ENCODE measurements at places on chromosomes 2 and 18.

DNA sequence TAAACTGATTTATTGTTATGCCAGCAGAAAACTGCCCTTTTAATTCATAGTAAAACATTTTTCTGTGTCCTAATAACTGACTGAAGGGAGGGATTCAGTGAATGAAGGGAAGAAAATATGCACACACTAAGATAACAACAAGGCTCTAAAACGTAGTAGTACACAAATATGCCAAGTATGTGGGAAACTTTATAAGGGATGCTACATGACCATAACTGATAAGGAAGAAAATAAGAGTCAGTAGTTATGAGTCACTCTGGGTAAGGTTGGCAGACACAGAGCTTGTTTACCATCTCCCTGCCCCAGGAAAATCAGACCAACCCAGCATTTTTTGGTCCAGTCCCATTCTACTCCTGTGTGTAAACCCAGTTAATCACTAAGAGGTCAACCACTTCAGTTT lies 124.2 kb downstream of the RPRM start:
- peak; percentile 84 for DNase-seq

GRCh38 chr2:174333372-174334277 lies 1.1 kb upstream of the SP9 start:
- peak; percentile 31 for DNase-seq

DNA sequence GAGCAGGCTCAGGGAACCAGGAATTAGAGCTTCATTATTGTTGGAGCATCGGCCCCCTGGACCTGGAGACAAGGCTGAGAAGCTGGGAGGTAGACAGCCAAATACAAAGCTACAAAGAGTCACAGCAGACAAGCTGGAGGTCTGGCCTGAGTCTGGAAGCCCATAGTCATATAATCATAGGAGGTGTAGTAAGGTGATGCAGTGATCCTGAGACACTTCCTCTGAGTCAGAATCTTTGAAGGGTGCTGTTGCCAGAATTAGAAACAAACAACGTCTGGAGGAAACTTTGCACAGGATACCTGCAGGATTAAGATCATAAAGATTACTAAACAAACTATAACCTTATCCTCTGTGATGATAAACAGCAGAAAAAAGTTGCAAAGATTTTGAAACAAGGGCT lies 213.8 kb downstream of the DSC3 start:
- no peak for DNase-seq

GRCh38 chr2:33256162-33256755 lies 220.2 kb upstream of the RASGRP3 start:
- DNase-seq, result no peak

DNA sequence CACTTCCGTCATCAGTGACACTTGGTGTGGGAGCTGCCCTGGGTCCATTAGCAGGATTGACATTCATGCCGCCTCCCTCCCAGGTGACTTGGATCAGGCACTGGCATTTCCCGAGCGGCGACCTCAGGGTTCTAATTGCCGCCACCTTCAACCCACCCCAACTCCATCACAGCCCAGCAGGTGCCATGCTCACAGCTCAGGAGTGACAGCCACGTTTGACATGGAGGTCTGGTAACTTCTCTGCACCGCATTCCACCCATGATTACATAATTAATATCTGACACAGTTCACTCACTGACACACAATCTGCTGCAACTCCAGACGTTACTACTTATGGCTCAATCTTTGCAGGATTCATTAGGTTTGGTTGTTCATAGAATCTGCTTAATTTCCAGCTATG lies 450.9 kb upstream of the MYT1L start:
- no peak for DNase-seq

DNA sequence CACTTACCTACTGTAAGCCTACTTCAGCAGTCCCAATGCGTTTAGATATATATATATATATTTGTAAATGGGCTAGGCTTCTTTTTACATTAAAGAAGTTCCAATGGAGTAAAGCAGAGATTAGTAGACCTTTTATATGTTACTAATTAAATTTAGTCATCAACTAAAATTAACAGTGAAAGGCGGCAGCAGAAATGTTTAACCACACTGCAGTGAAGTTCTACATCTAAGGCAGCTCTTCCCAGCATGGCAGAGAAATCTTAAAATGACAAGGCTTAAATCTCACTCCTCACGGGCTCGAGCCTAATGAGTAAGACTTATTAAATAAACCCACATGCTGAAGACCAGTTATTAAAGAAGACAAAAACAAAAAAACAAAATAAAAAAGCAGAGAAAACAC lies 19.1 kb upstream of the KANSL1L start:
- DNase-seq, result no peak

- no peak for DNase-seq
These were observed 148.5 kb downstream of the MGAT5 start for GRCh38 chr2:134402410-134402809.

DNA sequence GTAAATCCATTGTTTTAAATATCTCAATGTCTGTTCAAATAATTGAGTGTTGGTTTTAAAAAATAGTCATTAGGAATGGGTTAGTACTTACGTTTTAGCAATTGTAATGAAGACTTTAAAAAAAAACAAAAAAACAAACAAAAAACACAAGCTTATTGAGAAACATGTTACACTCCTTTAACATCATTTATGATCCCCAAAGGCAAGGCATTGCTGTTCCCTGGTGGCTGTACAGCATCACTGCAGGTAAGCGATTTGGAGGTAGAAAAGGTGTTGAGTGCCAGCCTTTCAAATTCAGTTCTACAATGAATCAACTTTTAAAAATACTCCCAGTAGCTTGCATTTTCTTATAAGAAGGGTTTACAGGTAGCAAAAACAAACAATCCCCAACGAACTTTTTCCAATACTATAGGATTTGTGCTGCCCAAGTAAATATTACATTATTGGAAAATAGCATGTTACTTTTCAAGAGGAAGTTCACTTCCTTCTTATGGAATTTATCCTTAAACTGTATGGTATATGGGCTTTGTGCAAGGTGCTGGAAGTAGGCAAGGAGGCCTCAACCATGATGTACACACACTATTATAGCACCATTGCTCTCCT lies 27.5 kb downstream of the CNRIP1 start:
- peak; percentile 37 for DNase-seq

DNA sequence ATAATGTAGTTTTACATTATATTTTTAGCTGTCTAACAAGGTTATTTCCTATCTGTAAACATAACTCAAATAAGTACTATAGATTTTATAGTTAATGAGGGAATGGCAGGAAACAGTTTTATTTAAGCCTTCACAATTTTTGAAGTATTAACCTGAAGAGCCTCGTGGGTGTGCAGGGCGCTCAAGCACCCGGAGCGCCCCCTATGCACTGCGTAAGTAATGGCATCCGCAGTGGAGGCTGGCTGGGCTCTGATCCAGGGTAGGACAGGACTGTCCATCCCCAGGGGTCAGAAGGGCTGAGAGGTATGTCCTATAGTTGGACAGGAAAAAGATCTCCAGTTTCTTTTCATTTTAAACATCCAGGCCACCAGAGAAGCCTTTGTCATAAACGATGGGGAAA lies 8.2 kb upstream of the GBX2 start:
- DNase-seq, result no peak

GRCh38 chr2:75222527-75222926 lies 23.2 kb upstream of the TACR1 start:
- no peak for DNase-seq

GRCh38 chr2:197197895-197198311 lies 112.7 kb downstream of the ANKRD44 start:
- no peak for DNase-seq

DNA sequence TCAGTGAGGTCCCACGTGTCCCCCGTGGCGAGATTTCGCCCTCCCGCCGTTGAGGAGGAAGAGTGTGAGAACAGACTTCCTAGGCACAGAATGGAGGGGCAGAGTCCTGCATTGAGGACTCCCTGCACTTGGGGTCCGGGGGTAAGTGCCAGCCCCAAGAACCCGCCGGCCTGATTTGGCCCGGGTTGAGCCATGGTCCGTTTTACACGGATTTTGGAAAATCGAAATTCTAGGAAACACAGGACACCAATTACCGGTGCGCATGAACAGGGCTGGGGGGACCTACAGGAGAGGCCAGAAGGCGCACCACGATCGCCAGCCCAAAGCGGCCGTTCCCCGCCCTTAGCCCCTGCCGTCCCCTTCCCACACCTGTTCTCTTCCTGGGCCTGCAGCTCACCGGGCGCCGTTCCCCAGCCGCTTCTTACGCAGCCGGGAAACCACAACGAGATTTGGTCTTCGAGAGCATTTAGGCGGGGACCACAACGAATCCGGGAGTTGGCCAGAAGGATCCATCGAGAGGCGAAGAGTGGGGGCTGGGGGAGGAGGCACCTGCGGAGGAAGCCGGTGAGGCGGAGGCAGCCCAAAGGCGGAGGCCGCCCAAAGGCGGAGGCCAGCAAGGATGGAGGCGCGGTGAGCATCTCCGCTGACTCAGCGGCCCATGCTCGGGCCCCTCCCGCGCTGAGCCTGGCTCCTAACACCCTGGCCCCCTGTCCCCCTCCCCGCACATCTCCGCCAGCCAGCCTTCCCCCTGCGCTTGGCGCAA lies 464 bp upstream of the TLX2 start:
- peak; percentile 45 for DNase-seq

DNA sequence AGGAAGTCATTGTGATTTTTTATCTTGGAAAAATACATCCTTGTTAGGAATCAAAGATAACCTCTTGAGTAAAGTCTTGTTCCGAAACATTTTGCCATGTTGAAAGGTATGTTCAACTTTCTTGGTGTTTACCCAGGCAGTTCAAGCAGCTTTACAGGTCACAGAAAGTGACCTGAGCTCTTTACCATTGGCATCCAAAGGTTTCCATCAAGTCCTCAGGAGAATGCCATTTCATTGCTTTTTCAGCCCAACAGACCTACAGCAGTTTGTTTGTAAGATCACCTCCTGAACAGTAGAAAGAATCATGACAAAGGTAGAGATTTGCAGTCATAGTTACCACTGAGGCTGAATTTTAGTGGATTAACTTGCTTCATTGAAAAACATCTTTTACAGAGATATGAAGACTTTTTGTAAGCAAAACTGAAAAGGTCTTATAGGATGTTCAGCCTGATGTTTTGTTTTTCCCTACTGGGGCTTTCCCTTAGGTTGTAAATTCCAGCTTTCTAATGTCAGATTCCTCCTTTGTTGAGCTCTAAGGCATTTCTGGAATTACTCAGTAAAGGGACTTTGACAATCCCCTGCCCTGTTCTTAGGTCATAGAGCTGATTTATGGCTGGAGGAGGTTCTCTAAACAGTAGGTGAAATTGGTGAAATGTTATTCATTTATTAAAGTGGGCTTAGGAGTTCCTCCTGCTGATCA lies 236.8 kb upstream of the RBMS1 start:
- peak; percentile 27 for DNase-seq

- DNase-seq, result peak; percentile 69
These were observed 101.2 kb downstream of the KCTD18 start for GRCh38 chr2:200408428-200409316.

- DNase-seq, result no peak
These were observed 482.2 kb downstream of the DCC start for GRCh38 chr18:52822160-52822559.

DNA sequence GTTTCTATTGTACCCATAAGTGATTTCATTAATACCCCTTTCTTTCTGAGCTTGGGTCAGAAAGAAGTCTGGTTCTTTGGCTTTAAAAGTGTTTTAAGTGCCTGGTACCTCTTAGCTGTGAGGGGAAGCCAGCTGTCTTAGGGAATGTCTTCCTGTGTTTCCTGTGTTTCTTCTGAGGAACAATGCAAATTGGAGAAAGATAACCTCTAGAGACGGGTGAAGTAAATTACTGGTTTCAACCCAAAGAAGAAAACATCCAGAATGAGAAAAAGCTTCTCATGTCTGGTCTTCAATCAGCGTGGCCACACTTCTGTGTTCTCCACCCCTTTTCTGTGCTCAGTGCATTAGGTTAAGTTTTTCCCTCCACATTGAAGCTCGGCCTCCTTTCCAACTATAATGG lies 10.2 kb upstream of the CHN1 start:
- DNase-seq, result no peak

- no peak for DNase-seq
These were observed 143.6 kb upstream of the DAPL1 start for GRCh38 chr2:158651358-158652057.

DNA sequence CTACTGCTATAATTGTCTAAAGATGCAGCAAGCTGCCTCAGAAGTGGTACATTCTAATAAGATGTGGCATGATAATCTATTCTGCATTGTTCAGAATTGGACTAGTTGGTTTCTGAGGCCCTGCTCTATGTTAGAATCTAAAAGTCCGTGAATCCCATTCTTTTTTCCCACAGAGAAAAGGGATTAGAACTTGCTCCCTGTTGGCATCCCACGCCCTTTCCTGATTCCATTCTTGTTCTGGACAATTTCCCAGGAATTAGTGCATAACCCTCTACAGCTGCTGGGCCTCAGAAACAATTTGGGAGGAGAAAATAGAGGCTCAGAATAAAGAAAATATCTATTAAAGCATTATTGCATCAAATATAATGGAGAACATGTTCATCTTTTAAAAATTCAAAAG lies 282.7 kb downstream of the NRXN1 start:
- no peak for DNase-seq

- DNase-seq, result no peak
These were observed 372.5 kb downstream of the RBM43 start for GRCh38 chr2:150889141-150889540.

- no peak for DNase-seq
These were observed 182.8 kb upstream of the MEIS1 start for GRCh38 chr2:66252109-66252508.

DNA sequence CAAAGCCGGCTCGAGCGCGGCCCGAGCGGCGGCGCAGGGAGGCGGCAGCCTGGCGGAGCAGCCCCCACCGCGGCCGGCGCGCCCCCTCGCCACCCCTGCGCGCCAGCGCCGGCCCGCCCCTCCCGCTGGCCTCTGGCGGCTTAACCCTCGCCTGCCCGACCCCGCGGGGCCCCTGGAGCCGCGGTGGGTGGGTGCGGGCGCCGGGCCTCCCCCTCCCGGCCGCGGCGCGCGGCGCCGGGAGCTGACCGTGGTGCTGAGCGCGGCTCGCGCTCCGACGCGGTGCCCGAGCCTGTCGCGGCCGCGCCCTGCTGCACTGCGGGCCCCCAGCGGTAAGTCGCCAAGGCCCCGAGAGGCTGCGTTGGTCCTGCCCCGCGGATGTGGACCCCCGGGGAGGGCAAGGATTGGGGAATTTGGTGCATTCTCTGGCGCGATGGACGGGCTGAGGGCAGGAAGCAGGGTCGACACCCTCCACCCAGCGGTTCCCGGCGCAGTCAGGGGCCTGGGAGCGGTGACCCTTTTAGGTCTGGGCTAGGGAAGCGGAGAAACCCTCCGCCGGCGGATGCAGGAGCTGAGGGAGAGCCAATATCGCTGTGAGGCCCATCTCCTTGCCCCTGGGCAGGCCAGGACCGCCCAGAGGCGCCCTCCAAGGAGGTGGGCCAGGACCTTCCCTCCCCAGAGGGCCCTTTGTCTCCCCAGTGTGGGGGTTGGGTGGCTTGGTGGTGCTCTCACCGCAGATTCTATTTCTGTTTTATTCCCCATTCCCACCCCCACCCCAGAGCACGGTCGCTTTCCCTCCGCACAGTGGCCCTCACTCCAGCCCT lies 923 bp downstream of the AMER3 start:
- DNase-seq, result peak; percentile 81

DNA sequence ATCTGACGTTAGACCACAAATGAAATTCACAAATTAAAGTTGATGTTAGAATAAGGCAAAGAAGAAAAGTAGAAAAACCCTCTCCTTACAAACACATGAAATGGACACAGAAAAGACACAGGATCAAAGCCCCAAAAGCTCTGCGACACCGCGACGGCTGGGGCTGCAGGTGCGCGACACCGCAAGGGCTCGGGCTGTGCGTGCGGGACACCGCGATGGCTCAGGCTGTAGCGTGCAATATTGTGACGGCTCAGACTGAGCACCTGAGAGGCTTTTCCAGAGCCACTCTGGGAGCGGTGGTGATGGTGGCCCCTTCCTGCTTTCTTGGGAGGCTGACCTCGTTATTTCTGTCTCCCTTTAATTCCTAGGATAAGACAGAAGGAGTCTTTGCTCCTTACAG lies 256.9 kb downstream of the TWIST2 start:
- DNase-seq, result no peak
